Left colon (tissue), 2 donors: ENCODE measurements at places on chromosomes 6 and 20. TPM values are rescaled to one million over a fixed set of nuclear protein-coding genes. Genes with fewer than 3 reads are reported as not detected.

DNA sequence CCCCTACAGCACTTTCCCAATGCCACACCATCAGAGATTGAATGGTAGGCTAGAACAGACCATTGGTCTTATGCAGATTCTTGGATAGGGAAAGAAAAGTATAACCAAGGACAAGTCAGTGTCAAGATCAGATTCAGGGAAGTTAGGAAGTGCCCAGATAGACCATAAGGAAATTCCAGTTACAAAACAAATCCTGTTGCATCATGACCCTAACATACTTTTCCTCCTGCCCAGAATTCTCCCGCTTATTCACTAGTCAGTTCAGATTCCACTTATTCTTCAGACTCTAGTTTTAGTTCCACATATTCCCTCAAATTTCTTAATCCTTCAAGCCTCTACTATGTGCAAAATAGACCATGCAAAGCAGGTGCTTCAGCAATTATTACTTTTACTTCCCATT is 20.7 kb downstream of the METTL24 start:
- DNase-seq = no peak

DNA sequence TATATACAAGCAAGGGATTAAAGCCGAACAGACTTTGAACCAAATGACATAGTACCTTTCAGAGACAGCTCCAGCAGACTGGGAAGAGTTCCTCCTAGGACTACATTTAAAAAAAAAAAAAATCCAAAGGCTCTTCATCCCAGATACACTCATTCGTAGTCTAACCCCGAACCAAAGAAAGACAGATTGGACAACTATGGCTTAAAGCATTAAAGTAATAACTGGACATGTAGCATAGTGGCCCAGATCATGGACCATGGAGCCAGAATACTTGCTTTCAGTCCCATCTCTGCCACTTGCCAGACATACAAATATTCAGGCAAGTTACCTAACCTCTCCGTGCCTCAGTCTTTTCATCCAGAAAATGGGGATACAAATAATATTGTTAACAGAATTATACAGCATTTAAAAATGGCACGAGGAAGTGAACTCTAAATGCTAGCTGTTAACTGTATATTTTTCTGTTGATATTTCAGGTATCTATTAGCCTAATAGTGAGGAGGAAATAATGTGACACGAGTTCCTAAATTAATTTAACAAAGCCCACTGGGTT is 123.7 kb downstream of the HIVEP2 start:
- no peak for DNase-seq

- no peak for DNase-seq
Measured at GRCh38 chr20:24796236-24796635, 152.8 kb upstream of the CST7 start.

- no peak for DNase-seq
Measured at GRCh38 chr6:18997375-18997826, 610.3 kb downstream of the RNF144B start.

DNA sequence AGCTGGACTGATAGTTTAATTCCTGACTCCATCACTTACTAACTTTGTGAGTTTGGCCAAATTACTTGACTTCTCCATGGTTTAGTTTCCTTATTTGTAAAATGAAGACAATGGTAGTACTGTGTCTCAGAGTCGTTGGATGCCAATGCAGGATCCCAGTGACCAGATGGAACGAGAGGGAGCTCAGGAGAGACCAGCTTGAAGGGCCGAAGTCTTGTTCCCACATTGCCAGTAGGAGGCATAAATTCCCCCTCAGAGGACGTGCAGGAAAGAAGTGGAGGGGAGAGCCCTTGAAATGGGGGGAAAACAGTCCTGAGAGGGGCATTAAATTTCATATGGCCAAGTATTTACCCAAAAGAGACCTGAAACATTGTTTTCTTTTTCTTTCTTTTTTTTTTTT is 2.1 kb upstream of the MUC22 start:
- DNase-seq = no peak

SYCP2L gene
- not detected for total RNA-seq

DNA sequence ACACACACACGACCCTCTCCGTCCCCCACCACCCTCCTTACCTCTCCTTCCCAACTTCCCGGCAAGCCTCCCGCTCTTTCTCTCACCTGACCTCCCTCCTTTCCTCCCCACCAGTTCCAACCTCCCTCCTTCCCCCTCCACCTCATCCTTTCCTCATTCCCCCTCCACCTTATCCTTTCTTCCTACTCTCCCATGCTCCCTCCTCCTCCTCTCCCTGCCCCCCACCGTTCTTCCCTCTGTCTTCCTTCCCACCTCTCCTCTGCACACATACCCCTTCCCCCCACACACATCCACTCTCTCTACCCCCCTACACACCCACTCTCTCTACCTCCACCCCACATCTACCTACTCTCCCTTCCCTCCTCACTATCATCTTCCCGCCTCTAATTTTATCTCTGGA is 144.2 kb downstream of the TBC1D32 start:
- DNase-seq = no peak

MOCS3 gene
- total RNA-seq = 4.0 TPM

- DNase-seq = no peak
Measured at GRCh38 chr6:16466800-16467553, 228.6 kb downstream of the GMPR start.

- DNase-seq = no peak
Measured at GRCh38 chr20:825710-826421, 7.6 kb upstream of the FAM110A start.

COL19A1 gene
- total RNA-seq = not detected

GRCh38 chr6:71197780-71198179 is 90.8 kb upstream of the OGFRL1 start:
- DNase-seq = no peak

GRCh38 chr6:165988302-165988756 is 179.3 kb downstream of the TBXT start:
- no peak for DNase-seq

DNA sequence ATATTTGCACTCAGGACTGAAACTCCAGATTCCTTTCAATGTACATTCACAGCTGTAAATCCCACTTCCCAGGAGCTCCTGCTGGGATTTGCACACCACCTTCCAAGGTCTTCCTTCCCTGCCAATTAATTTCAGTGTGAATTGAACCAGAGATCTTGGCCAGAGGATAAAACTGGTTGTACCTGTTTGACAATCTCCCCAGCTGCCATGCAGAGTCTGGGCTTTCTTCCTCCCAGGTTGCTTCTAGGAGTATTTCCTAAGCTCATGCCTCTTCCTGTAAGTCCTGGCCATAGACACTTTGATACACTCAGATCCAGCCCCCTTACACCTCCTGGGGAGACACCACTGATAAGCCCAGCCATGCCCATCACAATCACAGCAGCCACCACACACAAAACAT is 15.6 kb downstream of the MAFB start:
- no peak for DNase-seq

OR12D3 gene
- not detected for total RNA-seq

- no peak for DNase-seq
Measured at GRCh38 chr20:2261629-2262028, 34.2 kb upstream of the TGM3 start.

GRCh38 chr6:79215213-79215824 is 19.2 kb downstream of the HMGN3 start:
- DNase-seq = no peak
